Left renal cortex interstitium (tissue), 4 donors: ENCODE measurements at places on chromosomes 6 and 20.

DNA sequence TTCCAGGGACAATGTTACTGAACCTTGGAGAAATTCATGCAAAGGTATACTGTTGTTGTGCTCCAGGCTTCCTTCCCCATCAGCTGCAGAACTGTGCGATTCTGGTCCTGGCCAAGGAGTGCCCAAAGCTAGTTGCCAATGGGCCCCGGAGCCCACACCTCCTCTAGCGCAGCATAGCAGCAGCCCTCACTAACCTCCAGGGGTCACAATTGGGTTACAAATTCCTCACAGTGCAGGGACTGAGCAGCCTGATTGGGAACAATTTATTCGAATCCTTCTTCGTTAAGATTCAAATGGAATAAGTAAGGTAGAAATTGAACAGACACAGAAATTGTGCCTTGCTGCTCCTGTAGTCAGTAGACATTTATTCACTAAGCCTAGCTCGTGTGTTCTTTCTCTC, 284.9 kb downstream of the PRKN start:
- peak; percentile 19 for DNase-seq

DNA sequence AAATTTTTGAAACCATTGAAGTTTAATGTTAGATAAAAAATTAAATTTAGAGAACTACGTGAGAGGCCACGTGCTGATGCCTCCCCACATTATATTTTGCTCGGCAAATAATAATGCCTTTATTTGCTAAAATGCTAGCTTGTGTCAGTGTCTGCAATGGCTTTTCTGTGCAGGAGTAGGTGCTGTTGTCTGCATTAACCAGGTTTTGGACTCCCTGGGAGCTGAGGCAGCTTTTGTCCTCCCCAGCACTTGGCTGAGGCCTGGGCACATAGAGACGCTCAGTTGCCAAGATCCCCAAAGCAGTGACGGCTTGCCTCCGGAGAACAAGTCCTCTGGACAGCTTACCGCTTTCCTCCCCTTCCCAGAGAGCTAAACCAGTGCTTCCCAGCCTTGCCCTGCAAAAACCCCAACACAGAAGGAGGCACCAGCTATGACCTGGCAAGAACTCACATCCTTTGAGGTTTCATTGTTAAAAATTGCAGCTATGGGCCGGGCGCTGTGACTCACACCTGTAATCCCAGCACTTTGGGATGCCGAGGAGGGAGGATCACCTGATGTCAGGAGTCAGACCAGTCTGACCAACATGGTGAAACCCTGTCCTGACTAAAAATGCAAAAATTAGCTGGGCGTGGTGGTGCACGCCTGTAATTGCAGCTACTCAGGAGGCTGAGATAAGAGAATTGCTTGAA, 59.9 kb downstream of the KAT14 start:
- no peak for DNase-seq

- DNase-seq, result no peak
These were observed 3.8 kb upstream of the OGFRL1 start for GRCh38 chr6:71284785-71285184.

DNA sequence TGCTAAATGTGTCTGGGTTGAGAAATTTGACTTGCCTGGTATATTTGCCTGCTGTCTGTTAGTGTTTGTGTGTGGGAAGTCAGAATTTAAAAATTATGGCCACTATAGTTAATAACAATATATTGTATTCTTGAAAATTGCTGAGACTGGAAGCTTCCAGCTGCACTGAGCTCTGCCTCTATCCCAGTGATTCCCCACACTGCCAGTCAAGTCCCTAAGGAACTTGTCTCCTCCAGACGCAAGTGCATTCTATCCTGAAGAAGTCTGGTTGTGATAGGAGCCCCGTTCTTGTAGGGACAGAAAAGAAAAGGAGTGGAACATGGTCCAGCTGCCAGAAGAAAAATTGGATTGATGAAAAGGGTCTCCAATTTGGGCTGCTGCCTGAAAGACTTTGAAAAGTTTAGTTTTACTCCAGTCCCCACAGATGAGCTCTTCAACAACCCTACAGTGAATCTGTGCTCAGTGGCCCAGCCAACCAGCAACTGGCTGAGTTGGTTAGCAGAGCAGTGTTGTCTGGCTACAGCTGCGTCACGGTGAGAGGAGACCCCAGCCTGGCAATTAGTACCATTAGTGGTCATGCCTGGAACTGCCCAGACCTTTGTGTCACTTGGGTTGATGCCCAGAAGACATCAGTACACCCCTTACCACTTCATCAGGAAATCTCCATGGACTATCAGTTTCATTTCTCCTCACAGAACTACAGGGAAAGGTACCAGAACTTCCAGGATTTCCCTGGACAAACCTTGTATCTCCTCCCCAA, 183.1 kb upstream of the MCHR2 start:
- DNase-seq, result no peak

DNA sequence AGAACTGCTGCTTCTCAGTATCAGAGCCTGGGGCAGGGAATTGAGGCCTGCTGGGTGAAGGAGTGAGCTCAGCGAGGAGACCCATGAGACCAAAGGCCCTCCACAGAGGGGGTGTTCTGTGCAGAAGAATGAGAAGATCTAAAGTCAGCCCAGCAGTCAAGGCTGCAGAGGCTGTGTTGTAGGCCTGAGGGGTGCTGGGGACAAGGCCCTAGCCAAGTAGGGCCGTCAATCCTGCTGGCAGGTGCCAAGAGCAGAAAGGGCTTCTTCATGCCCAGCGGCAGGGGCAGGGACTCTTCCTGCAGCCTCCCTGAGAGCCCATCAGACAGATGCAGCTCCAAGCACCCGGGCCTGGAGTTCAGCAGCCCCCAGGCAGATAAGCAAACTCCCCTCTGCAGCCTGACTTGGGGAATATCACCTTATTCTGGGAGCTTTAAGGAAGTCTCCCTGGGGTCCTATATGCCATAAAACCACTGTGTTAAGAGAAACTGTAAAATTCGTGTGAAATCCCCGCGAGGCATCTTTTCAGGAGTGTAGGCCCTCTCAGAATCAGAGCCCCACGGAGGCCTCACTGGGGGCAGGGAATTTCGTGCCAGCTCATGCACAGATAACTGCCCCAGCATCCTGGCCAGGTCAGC, 9.0 kb downstream of the CCDC167 start:
- DNase-seq, result no peak

DNA sequence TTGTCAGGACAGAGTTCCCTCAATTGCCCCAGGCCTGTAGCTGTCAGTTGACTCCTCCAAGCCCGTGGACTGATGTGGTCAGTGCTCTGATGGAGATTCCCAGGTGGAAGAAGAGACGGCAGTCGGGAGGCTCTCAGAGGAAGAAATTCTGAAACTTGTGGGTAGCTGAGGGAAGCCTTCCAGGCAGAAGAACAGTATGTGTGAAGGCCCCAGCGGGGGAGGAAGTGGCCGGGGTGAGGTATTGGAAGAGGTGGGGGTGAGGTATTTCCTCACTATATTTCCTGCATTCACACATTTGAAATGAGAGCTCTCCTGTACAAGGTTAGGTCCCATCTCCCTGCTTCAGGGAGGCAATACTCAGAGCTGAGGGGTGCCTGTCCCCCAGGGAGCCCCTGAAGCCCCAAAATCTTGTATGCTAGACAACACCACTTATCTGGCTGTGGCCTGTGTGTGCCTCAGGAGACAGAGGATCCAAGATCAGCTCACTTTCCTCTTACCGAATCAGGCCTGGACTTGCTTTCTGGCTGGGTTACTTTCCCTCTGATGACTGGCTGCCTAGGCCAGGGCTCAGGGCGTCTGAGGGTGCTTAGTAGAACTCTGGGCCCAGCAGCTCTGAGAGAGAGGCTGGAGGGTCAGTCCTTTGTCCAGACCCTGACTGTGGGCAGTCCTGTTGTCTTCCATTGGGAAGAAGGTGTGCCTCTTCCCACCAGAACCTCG, 49.3 kb upstream of the MYL9 start:
- no peak for DNase-seq

DNA sequence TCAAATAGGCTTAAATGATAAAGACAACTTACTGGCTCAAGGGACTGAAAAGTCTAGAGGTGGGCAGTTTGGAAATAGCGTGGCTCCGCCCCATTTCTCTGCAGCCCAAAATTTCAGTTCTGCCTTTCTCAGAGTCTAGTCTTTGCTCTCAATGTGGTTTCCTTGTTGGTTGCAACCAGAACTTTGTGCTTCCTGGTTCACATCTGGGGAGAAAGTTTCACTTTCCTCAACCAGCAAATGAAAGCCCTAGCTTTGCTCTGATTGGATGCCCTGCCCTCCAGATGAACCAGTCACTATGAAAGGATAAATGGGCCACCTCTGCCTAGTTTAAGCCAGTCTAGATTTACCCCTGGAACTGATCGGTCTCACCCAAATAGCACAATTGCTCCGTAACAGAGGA, 14.9 kb downstream of the SYCP2L start:
- no peak for DNase-seq

GRCh38 chr20:57391439-57392301, 474 bp downstream of the RBM38 start:
- DNase-seq, result no peak

DNA sequence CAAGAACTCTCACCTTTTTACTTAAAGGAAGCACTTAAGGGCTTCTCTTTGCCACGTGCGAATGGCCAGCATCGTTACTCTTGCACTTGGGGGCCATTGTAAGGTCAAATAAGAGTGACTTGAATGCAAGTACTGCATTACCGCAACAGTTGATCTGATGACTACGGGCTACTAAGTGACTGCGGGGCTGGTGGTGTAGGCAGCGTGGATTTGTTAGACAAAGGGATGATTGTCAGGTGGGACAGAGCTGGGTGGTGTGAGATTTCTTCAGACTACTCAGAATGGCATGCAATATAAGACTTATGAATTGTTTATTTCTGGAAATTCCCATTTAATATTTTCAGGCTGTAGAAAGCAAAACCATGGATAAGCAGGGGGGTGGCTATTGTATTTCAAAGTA, 199.7 kb upstream of the UST start:
- DNase-seq, result no peak

- no peak for DNase-seq
These were observed 51.1 kb downstream of the MMS22L start for GRCh38 chr6:97231911-97232310.

GRCh38 chr6:15430186-15430585, 184.3 kb downstream of the JARID2 start:
- DNase-seq, result no peak

DNA sequence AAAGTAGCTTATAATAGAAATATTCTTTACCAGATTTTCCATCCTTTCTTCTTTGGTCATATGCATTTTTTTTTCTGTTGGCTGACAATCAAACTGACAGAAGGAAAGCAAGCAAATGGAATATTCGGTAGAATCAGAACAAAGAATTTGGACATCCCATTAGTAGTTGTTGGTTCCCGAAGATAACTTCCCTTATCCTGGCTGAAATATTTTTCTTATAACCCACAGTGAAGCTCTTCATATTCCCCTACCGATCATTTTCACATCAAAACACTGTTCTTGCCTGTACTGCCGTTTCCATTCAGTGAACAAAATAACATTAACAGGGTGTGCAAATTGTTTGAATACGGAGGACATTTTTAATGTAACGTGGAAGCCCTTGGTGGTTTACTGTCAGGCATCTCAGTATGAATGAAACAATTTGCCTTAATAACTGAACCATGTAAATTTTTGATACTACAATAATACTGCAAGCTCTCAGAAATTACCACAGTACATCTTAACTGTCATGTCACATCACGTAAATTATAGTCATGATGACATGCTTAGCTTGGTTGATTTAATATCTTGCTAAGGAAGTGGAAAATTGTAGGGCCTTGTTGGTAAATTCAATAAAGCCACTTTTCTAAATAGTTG, 311.5 kb downstream of the LAMA2 start:
- no peak for DNase-seq

DNA sequence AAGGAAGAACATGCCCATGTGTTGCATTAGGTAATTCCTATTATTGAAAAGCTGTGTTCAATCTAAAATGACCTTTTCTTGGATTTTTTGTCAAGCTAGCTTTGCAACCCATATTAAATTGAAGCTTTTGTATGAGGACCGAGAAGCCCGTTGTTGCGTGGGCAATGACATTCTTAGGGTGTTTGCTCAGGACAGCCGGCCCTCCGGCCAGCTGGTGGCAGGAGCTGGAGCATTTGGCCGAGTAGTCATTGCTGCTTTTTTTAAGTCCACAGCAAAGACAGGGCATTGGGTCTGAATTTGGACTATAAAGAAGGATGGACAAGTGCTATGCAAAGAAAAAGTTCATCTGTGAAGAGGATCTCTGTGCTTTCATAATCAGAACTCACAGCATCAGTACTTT, 365.8 kb downstream of the SAMD5 start:
- no peak for DNase-seq

DNA sequence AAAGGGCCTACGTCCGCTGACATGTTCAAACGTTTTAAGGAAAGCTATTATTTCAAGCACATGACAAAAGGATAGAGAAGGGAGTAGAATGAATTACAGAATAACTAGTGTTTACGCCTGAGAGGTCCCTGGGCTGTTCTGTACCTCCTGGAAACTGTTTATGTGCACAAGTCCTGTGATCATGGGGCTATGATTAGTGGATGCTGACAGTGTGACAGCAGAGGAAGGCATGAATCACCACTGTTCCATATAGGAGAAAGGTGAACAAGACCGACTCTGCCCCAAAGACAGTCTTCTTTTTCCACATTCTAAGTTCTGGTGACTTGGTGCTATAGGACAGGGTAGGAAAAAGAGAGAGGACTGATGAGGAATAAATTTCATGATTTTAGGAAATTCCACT, 249.2 kb upstream of the PRDM1 start:
- no peak for DNase-seq

- no peak for DNase-seq
These were observed 5.2 kb downstream of the OR11A1 start for GRCh38 chr6:29451471-29452193.

- no peak for DNase-seq
These were observed 34.9 kb downstream of the PYGB start for GRCh38 chr20:25282796-25283195.

DNA sequence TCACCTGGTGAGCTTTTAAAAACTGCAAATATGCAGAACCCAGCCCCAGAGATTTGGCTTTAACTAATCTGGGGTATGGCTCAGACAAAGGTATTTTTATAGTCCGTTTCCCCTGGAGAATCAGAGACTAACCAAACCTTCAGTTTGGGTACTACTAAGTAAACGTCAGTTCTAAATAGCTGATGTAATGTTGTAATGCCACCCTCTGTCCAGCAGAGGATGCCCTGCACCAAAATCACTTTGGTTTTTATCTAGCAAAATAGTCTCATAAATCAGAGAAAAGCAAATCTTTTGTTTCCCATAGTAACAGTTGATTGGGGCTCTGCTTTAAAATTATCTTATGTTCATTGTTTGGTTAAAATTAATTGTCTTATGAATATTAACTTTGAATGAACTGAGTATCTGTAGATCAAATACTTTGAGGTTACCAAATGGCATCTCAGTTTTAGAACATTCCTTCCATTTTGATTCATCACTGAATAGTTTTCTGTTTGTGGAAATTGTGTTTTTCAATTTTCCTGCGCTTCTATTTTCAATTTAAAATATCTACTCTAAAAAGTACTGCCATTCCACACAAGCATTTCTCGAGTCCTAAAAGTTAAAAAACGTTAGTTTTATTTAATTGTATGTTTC, 278.3 kb upstream of the PLCB4 start:
- peak; percentile 19 for DNase-seq

- DNase-seq, result peak; percentile 31
These were observed 43.4 kb upstream of the ESR1 start for GRCh38 chr6:151763938-151764680.

DNA sequence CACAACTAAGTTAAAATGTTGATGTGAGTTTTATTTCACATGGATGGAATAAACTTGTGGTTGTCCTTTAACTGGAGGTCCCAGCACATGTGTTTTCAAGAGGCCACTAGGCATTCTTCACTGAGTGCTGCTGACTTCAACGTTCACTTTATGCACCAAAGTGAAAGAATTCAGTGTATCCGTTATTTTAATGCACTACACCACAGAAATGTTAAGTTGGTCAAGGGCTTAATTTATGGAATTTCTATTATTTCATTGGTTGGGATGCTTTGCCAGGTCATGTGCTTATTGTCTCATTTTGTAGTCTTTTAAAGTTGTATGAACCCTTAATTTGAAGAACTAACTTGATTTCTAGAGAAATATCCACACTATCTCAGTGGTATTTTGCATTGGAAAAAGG, 106.4 kb downstream of the PPP1R14C start:
- no peak for DNase-seq
